ENCODE measurements at places on chromosomes 6 and 20. TPM values are rescaled to one million over a fixed set of nuclear protein-coding genes. Genes with fewer than 3 reads are reported as not detected.
A peak's percentile ranks its signal among the peaks of the same experiment; 100 is the strongest.

Gene HLA-C
- total RNA-seq = 73.4 TPM

- DNase-seq = no peak
These were observed 12.4 kb downstream of the GRM1 start for GRCh38 chr6:146041282-146041681.

DNA sequence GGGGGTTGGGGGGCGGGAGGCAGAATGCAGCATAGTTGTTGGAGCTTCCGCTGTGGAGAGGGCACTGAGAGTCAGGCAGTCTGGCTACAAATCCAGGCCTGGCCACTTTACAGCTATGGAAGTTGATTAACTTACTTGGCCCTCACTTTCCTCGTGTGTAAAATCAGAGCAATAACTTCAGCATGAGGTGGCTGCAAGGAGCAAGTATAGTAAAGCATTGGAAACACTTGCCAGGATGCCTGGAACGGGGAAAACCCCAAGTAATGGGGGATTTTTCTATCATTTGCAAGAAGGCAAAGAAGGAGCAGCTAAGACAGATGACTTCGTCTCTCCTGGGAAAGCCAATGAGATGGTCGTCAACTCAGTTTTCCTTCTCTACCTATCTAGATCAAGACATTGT lies 35.8 kb downstream of the AGPAT4 start:
- no peak for DNase-seq

- DNase-seq = no peak
These were observed 28.1 kb upstream of the OLIG3 start for GRCh38 chr6:137522198-137522798.

DNA sequence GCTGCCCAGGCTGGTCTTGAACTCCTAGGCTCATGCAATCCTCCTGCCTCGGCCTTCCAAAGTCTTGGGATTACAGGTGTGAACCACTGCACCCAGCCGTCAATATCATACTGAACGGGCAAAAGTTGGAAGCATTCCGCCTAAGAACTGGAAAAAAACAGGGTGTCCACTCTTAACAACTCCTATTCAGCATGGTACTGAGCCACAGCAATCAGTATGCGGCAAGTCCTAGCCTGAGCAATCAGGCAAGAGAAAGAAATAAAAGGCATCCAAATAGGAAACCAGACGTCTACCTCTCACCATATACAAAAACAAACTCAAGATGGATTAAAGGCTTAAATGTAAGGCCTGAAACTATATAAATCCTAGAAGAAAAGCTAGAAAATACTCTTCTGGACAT lies 83.1 kb downstream of the FKBP5 start:
- no peak for DNase-seq

GRCh38 chr6:31114970-31115849 lies 610 bp downstream of the PSORS1C1 start:
- no peak for DNase-seq

Gene NT5E
- 0.82 TPM for total RNA-seq

Gene ASIP
- not detected for total RNA-seq

DNA sequence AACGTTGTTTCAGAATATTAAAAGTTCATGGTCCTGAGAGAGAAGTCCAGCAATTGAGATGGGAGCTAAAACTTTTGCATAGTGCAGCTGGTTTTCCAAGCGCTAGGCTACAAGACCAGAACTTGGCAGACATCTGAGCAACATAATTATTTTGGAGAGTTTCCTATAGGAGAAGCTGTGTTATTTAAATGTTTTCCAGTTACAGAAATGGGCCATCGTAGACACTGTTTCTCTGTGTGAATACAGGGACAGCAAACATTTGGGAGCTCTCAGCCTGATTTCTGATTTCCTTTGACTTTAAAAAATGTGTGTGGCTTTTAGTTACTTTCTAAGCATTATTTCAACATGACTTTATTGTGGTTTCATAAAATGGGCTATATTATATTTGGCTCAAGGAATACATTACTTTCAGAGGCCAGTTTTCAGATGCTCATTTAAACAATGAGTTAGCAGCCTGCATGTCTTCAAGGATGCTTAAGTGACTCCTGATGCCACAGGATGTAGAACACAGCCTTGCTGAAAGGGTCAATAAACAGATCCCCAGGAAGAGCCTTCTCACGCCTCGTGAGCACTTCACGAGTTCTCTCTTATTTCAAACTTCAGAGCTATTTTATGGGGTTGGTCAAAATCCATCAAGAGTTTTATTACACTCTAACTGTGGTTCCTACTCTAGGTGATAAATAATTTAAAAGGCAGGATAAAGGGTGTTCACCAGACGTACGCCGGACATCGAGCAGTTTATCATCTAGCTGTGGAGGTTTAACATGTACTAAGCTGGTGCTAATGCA lies 193.8 kb downstream of the SMOC2 start:
- no peak for DNase-seq

DNA sequence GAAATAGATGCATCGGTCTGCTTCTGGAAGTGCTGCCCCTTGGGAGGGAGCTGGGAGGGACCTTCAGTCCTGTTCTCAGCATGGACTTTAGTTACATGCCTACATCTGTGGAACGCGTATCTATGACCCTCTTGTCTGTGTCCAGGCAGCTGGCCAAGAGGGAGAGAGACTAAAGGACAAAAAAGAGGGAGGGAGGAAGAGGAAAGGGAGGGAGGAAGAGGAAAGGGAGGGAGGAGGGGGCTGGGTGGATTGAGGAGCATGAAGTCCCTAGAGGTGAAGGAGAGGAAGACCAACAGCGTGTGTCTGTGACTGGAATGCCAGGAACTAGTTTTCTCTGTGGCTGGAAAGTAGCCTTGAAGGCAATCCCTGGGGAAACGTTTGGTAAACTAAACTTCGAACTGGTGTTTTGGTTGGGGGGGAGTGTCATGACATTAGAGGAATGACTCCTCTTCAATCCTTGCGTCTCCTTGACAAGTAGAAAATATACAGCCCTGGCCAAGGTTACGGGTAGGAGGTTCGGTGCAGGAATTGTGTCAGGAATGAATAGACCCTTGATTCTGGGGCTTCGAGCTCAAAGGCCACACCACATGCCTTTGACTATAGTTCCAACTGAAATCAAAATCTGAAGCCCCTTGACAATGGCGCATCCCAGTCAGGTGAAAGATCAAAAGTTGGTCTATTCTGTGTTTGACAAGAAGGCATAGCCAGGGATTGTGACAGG lies 52.0 kb upstream of the PLEKHG1 start:
- peak; percentile 13 for DNase-seq

Data from gastrocnemius medialis (tissue), 4 donors.